ENCODE measurements at places on chromosomes 4 and X.
A peak's percentile ranks its signal among the peaks of the same experiment; 100 is the strongest.

- DNase-seq: peak; percentile 76
Observed at GRCh38 chrX:110276778-110277177, 41.1 kb downstream of the AMMECR1 start.

DNA sequence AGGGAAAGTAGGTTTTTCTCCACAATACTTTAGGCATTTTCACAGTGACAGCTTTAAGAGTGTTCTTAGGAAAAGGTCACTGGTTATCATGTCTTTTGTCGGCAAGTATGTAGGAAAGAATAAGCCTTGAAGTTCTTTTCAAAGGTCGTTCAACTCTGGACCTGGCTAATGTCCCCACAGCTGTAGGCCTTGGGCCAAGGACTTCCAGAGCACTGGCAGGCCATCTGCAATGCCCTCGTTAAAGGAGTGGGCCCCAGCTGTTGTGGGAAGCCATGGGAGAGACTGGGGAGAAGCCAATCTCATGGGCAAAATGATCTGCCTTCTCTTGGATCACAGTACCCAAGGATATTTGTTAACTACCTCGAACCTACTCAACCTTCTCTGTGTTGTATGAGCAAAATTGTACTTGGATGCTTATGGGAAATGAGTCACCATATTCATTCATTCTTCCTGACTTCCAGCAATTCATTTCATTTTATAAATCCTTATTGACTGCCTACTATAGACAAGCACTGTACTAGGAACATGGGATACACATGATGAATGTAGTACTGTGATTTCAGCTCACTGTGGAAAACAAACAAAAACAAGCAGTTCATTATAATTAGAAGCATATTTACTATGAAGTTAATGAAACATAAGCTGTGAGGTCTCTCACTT, 141.1 kb upstream of the KIT start:
- no peak for DNase-seq

DNA sequence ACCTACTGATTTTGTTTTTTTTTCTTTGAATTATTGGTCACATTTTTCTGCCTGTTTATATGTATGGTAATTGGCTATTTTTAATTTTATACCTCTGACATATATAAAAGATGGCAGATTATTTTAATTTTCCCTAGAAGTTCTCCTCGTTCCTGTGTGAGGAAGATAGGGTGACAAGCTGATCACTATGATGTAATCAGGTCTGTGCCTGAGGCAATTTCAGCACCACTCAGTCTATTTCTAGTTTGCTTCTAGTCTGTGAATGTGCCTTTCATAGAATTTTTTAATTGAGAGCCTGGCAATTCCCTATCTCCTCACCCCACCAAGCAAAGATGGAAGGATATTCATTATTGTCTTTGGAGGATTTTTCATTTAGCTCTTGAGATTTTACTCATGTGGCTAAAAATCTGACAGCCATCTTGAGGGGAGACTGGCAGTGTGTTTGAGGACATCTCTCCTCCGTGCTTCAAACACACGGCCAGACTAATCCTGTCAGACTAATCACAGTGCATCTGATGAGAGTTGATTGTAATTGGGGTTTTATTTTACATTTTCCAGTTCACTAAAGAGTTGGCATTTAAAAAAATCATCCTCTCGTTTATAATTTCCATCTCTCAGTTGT, 500.3 kb downstream of the TRIML1 start:
- no peak for DNase-seq

DNA sequence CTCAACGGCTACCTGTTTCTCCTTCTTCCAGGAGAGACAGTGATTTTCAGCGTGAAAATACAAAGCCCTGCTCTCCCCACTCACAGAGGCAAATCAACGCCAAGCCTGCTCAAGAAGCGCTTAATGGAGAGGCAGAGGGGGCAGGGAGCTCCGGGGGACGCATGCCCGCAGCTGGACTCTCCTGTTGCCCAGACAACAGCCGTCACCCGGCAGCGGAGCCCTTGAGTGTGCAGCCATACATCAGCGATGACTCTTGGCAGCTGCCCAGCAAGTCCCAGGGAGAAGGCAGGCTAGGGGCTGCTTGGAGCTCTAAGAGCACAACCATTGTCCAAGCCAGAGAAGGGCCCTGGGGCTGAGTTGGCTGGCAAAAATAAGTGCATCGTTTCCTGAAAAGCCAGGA, 71.0 kb upstream of the AFAP1 start:
- no peak for DNase-seq

DNA sequence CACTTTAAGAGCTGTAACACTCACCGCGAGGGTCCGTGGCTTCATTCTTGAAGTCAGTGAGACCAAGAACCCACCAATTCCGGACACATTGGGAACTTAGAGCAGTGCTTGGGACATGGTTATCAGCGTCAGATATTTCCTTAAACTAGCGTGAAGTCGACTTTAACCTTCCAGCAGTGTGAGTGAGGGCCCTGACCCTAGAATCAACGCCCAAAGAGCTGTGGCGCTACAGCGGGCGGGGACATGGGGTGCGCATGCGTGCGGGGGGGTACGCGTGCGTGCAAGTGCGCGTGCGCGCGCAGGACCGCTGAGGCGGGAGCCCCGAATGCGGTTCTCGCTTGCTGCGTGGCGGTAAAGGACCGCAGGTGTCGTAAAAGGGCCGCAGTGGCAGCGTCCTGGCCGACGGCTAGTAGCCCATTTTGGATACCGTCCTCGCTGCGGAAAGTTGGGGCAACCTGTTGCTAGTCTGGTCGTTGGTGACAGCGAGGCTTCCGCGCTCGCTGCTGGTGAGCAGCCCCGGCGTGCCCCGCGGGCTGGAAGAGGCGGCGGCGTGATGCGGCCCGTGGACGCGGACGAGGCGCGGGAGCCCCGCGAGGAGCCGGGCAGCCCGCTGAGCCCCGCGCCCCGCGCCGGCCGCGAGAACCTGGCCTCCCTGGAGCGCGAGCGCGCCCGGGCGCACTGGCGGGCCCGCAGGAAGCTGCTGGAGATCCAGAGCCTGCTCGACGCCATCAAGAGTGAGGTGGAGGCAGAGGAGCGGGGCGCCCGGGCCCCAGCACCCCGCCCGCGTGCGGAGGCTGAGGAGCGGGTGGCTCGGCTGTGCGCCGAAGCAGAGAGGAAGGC, 19.8 kb upstream of the S100P start:
- DNase-seq: peak; percentile 96

GRCh38 chr4:35253331-35253730, 991.0 kb downstream of the ARAP2 start:
- no peak for DNase-seq

GRCh38 chr4:3347871-3348270, 55.0 kb downstream of the RGS12 start:
- no peak for DNase-seq

DNA sequence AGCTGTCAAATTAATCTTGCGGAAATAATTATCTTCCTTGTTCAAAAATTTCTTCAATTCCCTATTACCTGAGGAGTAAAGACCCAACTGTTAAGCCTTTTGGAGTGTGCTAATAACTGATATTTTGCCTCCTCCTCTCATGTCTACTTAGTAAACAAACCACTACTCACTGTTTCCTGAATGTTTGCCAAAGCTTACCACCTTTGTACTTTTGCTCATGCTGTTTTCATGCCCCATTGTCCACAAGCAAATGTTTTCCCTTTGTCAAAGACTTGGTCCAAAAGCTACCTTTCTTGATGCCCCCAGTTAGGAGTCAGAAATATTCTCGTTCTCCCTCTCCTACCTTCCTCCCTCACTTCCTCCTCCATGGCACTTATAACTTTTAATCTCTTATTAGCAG, 226.1 kb downstream of the ENOX2 start:
- no peak for DNase-seq

DNA sequence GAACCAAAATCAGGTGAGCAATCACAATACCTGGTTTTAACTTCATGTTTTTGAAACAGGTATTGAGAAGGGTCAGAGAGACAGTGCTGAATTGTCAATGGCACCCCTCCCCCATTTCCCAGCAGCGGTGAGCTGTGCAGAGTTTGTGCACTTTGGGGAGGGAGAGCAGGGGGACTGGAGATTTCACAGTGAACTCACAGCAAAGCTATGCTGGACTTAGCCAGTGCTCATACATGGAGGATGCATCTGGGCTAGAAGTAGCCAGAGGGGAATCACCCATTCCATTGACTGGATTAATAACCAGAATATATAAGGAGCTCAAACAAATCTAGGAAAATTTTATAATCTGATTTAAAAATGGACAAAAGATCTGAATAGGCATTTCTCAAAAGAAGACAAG, 612.6 kb downstream of the STPG2 start:
- no peak for DNase-seq

Measured in MM.1S (cell line).